ENCODE measurements at places on chromosomes 3 and 15.

GRCh38 chr15:72923289-72923688 is 129.0 kb upstream of the NEO1 start:
- DNase-seq, result no peak

- no peak for DNase-seq
Observed at GRCh38 chr3:108983051-108983450, 29.4 kb upstream of the GUCA1C start.

- no peak for DNase-seq
Observed at GRCh38 chr3:194100856-194101390, 35.0 kb upstream of the HES1 start.

- no peak for DNase-seq
Observed at GRCh38 chr3:74532446-74532845, 82.0 kb downstream of the CNTN3 start.

GRCh38 chr3:19159966-19160635 is 11.8 kb downstream of the KCNH8 start:
- DNase-seq, result no peak

DNA sequence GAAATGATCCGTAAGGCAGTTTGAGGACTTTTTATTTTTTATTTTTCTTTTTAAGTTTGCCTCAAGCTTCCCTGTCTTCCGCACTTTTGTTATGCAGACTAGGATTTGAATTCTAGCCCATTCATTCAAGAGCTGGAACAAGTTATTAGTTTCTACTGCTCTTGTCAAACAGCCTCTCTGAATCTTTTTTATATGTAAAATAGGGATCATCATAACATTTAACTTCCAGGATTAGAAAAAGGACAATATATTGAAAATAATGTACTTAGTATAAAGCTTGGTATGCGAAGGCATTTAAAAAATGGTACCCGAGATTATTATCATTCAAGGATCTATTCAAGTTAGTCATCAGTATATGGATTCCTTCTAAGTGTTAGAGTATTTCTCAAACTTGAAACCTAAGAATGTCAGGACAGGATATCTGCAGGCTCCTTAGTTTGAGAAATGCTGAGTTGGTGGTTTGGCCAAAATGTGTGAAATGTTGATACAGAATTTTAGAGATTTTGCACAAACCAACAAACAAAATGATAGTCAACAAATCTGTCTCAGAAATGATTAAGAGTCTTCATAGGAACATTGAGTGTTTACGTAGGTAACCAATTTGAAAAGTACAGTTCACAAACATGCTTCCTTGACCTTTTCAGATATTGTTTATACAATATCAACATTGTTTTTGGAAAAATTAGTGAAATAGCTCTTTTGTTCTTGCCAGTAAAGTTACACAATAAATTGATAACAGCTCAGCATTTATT is 40.5 kb upstream of the IGSF10 start:
- no peak for DNase-seq

DNA sequence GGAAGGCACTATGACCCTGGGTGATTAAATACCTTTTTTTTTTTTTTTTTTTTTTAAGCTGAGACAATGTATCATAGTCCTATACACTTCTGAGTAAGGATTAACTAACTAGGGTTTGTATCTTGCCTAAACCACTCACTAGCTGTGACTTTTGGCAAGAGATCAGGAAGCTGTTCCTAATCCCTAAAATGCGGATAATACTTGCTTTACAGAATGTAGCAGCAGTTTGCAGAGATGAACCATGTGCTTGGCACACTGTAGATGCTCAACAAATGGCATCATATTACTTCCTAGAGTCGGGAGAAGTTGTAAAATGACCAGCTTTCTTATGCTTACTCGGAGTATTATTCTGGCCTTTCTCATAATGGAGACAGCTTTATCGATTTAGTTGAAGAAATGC is 25.6 kb upstream of the PYGO1 start:
- no peak for DNase-seq

DNA sequence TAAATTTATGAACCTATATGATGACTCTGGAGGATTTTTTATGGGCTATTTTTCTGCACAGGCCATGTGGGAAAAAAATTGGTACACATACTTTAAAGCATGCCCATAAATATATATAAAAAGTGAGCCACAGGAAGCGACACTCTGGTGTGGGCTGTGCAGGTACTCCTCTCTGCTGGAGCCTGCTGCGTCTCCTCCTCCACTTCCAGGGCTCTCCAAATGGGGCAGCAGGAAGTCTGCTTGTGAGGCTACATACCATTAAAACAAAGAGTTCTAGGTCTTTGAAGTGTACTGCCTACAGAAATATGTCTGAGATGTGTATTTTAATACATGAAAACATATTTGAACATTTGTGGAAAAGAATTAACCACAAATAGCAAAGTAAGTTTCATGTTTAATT is 135.1 kb downstream of the CTNNB1 start:
- no peak for DNase-seq

GRCh38 chr3:194130807-194131589 is 5.0 kb upstream of the HES1 start:
- DNase-seq, result no peak

DNA sequence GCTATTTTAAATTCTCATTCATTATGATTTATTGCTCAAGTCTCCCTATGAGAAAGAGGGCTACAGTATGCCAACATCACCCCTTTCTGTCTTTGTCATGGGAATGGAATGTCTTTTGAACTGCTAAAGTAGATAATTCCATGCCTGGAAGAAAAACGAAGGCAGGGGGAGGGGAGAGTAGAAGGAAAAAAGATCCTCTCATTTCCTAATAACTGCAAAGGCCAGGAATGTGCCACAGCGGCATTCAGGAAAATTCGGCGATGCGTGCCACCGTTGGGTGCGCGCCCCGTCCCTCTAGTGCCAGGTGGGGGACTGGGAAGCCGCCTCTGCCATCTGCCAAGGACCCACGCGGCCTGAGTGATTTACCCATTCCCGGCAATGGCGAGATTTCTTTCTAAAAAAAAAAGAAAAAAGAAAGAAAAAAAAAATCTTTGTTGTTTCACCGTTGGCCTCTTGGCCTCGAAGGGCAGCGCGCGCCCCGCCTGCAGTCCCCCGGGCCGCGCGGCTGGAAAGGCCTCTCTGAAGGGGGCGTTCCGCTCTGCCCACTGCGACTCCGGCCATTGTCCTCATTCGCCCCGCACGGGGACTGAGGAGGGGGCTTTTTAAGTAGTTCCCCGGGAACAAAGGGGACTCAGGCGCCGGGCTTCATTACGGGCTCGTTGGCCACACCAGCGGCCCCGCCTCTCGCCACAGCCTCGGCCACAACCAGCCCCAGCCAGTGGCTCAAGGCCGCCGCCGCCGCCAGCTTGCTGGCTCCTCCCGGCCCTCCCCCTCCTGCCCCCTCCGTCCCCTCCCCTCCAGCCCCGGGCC is 54.5 kb downstream of the CPN2 start:
- no peak for DNase-seq

- DNase-seq, result no peak
Observed at GRCh38 chr15:90234096-90234988, at the start of gene GDPGP1. Gene GDPGP1 (plus strand): TSS chr15:90234209. CDS start chr15:90240909, 6,700 bp downstream.

DNA sequence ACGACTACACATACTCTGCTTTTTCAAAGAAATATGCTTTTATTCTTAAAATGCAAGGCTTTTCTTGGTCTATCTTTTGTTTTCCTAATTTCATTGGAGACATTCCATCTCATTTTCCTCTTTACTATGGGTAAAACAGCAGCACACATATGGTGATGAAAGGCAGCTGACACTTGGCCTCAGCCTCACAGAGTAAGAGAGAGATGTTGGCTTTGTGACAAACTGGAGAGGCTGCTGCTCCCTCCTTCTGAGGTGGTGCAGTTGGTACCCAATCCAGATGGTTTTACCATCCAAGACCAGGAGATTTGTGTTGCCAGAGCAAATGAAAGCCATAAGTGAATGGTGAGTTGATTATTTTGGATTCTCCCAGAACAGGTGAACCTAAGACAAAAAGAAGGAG is 13.2 kb upstream of the SLC2A2 start:
- DNase-seq, result no peak

DNA sequence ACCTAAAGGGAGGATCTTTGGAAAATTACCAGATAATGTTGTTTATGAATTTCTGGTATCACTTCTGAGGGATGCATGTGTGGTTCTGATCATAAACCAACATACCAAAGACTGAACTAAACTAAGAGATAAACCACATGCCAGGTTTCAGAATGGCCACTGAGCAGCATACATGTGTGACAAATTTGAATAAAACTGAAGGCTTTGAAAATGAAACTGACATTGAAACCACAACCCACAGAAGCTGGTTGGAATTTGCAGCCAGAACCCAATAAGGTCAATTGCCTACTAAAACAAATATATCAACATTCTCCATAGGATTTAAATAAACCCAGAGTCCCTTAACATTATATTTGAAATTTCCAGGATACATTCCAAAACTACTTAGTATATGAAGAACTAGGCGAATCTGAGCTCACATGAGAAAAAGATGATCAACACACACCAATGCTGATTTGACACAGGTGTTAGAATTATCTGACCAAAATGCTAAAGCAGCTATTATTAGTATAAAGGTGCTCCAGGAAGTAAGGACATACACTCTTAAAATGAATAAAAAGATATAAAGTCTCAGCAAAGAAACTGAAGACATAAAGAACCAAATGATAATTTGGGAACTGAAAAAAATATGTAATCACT is 125.0 kb downstream of the ZNF280D start:
- DNase-seq, result no peak

DNA sequence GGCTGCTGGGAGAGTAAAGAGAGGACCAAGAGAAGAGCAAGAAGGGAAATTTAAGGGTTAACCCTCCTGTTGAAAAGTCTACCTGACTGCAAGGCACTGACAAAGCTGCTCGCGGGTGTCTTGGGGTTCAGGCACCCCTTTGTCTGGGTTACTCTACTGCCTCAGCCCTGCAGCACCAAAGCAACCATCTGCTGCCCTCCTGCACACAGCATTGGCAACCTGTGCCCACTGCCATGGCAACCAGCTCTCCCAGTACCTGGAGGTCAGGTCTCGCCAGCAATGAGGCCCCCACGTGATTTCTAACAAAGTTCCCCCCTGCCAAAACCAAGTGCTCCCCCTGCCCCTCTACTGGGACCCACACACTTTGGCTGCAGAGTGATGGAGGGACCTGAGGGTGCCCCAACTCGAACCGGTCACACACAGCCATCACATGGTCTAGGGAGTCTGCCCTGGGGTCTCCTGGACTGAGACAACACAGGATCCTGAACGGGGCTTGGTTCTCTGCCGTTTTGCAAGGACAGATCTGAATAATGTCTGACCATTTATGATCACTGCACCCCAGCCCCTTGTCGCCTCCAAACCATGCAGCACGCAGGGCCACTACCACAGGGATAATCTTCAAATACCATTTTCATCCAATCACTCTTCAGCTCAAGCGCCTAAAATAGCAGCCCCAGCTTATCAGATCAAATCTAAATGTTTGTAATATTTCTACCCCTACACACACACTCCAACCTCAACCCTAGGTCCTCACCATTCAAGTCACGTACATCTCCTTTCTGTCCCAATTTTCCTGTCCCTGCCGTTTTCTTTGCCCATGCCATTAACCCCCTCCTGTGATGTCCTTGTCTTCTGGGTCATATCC is 50.7 kb downstream of the ADCY5 start:
- no peak for DNase-seq
